ENCODE measurements at places on chromosomes 1 and 21.

GRCh38 chr1:48932366-48932765 is 155.7 kb upstream of the BEND5 start:
- DNase-seq = no peak

DNA sequence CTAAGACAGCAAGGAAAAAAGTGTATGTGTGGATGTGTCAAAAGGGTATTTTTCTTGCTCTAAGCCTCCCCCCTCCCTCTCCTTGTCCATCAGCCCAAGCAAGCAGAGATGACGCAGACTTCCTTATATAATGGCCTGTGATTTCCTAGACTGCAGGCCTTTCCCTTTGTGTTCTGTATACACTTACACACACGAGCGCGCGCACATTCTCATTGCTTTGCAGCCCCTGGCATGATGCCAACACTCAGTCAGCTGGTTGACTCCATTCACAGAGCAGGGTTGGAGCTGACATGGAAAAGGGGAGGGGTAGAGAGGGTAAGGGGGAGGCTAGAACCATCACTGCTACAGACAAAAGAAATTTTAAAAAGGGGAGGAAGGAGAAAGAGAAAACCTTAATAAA is 41.8 kb downstream of the GATAD2B start:
- peak; percentile 67 for DNase-seq

GRCh38 chr1:26124418-26125331 is 13.1 kb downstream of the PDIK1L start:
- no peak for DNase-seq

- no peak for DNase-seq
Measured at GRCh38 chr1:70278710-70279109, 57.5 kb downstream of the SRSF11 start.

DNA sequence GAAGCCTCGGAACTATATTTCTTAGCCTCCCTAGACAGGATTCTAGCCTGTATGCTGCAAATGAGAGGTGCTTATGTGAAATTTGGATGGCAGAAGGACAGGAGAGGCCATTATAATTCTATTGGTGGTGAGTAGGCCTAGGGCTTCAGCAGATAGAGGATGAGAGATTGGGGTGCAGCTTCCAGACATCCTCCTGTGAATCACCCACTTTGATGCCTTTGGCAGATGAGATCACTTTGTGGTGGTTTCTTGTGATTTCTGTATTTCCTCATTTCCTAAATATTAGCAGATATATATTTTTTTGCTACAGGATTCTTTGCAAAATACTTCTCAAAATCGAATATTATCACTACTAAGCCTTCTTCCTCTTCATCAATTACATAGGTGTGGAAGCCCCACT is 37.3 kb downstream of the MFSD2A start:
- DNase-seq = no peak

- no peak for DNase-seq
Measured at GRCh38 chr1:111852261-111852721, 96.6 kb downstream of the DDX20 start.

- no peak for DNase-seq
Measured at GRCh38 chr1:239387304-239388158, 1.2 kb downstream of the CHRM3 start.

DNA sequence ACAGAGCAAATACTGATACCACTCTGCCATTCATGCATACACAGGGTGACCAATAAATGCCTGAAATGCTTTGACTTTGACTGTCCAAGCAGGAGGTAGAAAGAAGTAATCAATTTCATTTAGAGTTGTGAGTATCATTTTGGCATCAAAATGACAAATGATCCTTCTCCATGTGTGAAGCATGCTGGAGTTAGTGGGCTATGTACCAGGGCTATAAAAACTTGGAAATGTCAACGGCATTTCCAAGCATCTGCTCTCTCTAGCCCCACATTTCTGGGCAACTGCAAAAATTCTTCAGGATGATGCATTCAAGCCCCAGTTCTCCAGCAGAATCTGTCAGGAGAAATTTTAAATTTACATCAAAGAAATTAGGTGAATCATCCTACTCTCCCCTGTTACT is 208.4 kb upstream of the PTBP2 start:
- no peak for DNase-seq

- no peak for DNase-seq
Measured at GRCh38 chr1:36645867-36646266, 163.2 kb upstream of the CSF3R start.

DNA sequence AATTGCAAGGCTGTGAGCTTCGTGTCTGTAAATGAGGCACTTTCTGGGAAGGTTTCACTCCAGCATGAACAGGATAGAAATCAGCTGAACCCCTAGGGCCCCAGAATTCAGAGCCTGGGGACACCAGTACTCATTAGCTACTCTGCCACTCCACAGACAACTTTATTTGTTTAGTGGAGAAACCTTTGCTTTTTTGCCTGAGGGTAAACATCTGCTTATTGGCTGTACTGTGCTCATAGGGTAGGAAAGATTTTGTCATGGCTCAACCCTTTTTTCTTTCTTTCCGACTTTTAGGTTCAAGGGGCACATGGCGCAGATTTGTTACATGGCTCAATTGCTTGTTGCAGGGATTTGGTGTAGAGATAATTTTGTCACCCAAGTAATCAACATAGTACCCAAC is 138.4 kb upstream of the BACE2 start:
- no peak for DNase-seq

- DNase-seq = no peak
Measured at GRCh38 chr1:31574749-31575368, 1.5 kb upstream of the TINAGL1 start.

DNA sequence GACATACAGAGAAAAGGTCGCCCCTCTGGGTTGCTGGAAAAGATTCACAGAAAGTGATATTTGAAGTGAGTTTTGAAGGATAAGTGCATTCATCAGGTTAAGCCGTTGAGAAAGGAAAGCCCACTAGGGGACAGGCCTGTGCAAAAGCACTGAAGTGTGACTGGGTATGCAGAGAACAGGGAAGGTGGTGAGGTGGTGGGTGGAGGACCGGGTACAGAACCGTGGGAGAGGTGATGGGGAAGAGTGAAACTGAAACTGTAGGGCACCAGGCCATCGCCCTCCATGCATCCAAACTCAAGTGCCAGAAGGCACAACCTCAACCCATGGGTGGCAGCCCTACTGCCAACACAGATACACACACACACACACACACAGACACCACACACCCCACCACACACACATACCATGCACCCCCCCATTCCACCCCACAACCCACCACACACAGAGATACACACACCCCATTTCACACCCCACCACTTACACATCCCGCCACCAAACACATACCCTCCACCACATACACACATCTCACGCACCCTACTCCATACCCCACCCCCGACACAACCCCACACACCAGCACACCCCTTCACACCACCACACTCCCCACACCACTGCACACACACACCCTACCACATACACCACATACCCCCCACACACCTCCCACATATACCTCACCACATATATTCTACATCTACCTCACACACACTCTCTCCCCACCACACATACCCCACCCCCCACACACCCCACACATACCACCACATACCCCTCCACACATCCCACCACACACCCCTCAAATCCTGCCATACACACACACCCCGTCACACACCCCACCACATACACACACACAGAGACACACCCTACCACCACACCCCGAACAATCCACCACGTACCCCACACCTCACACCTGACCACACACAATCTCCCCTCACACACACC is 59.0 kb downstream of the TSEN15 start:
- DNase-seq = no peak

DNA sequence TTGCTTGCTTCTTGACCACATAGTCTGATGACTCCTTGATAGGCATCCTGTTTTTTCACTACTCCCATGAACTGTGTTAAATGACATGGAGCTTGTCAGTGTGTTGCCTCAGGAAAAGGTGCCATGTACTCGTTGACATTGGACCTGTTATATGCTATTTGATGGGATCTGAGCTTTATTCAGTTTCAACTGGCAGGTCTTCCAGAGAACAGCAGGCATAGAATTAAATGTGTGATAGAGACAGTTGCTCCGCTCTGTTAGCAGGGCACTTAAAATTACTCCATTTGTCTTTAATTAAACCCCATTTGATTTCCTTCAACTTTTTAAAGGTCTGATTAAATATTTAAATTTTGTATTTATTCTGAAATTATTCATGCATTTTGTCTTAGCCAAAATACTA is 189.7 kb upstream of the ADGRL4 start:
- no peak for DNase-seq

DNA sequence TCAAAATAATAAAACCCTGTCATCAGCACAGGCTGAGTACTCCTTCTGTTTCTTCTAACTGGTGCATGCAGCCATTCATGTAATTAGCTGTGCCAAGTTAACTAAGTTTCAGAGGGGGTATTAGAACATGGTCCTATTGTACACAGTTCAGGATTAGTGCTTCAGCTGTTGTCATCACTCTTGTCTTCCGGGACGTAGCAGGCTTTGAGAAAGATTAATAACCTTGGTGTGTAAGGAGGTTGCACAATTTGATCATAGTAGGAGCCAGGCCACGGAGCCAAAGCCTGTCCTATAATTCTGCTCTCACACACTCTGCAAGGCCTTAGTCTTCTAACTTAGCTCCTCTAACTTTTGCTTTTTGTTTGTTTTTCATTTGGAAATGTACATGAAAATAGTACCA is 44.7 kb downstream of the PTGFRN start:
- no peak for DNase-seq

DNA sequence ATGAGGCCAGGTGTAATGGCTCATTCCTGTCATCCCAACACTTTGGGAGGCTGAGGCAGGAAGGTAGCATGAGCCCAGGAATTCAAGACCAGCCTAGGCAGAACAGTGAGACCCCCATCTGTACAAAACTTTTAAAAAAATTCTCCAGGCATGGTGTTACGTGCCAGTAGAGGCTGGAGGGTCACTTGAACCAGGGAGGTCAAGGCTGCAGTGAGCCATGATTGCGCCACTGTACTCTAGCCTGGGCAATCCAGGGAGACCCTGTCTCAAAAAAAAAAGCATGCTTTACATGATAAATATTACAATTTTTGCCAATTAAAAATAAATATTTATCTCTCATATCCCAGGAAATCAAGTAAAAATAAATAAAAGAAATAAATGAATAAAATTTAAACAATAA is 17.6 kb upstream of the VPS45 start:
- DNase-seq = no peak

- DNase-seq = no peak
Measured at GRCh38 chr1:180908074-180908765, 4.5 kb upstream of the KIAA1614 start.

DNA sequence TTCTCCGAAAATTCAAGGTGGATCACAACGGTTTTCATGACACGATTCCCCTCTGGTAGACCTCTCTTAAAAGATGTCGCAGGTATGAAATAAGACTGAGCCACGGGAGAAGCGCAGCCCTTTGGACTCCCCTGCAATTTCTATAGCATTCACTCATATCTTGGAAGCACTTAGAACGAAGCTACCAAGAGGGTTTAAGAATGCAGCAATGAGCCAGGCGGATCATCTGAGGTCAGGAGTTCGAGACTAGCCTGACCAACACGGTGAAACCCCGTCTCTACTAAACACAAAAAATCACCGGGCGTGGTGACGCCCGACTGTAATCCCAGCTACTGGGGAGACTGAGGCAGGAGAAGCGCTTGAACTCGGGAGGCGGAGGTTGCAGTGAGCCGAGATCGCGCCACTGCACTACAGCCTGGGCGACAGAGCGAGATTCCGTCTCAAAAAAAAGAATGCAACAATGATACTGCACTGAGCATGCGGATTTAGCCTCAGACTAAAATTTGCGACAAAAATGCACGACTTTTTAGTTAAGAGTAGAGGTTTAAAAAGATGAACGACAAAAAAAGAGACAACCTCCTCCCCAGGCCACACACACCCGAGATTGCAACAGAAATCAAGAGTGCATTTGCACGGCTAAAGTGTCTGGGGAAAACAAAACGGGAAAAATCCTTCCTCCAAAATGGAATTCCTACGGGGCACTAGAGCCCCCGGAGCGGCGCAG is 743 bp downstream of the TOMM20 start:
- no peak for DNase-seq

GRCh38 chr1:182990413-182991144 is 32.6 kb upstream of the LAMC1 start:
- no peak for DNase-seq

- DNase-seq = no peak
Measured at GRCh38 chr1:204079608-204079999, 6.7 kb downstream of the SOX13 start.

DNA sequence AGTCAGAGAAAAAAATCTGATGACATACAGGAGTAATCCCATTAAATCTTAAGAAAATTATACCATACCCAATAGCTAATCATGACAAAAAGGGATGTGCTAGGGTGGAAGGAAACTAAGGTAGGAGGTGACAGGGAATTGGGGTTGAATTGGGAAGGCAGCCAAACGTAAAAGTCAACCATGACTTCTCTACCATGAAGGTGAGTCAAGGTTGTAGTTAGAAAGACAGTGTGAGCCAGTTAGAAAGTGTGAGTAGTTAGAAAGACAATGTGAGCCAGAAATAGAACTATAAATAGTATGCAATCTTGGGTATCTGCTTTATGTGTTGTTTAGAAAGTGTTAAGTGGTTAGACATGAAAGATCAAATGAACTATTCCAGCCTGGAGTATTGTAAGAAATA is 556.8 kb downstream of the AGBL4 start:
- no peak for DNase-seq

DNA sequence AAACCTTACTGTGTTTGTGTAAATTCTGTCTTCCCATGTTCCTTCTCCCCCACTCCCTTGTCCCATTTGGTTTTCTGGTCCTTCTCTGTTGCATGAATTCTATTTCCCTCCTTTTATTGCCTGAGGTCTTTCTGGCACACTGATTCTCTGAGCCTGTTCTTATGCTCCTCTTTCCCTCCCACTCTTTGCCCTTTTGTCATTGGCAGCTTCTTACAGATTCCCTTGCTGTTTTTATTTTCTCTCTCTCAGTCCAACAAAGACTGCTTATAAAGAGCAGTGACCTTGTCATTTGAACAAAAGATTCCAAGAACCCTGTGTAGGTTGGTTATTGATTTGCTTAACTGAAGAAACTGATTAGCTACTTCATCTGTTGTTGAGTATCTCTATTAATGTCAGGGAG is 49.7 kb downstream of the GPR52 start:
- DNase-seq = no peak

DNA sequence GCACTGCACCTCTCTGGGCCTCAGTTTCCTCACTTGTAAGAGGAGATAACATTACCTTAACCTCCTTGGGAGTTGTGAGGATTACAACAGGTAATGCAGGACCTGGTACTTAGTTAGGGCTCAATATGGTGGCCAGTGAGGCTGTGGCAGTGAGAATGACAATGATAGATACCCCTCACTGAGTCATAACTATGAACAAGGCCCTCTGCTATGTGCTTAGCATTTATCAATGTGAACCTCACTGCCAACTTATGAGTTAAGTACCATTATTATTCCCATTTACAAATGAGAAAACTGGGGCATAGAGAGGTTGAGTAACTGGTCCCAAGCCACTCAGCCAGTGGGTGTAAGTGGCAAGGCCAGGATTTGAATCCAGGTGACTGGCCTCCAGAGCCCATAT is 64.4 kb downstream of the HMGB4 start:
- DNase-seq = no peak

- DNase-seq = no peak
Measured at GRCh38 chr1:107934578-107934977, 30.4 kb downstream of the VAV3 start.

Measured in HFF-Myc (cell line).